ENCODE measurements at places on chromosomes 4 and X. TPM values are rescaled to one million over a fixed set of nuclear protein-coding genes. Genes with fewer than 3 reads are reported as not detected.

MAPK10 gene
- total RNA-seq: 92.6 TPM

SPATA4 gene
- total RNA-seq: not detected

NPY2R gene
- total RNA-seq: not detected

AMBN gene
- not detected for total RNA-seq

CLNK gene
- not detected for total RNA-seq

TRIM75 gene
- 0.29 TPM for total RNA-seq

RPS3A gene
- 1,044 TPM for total RNA-seq

IQCM gene
- not detected for total RNA-seq

EREG gene
- not detected for total RNA-seq

DNA sequence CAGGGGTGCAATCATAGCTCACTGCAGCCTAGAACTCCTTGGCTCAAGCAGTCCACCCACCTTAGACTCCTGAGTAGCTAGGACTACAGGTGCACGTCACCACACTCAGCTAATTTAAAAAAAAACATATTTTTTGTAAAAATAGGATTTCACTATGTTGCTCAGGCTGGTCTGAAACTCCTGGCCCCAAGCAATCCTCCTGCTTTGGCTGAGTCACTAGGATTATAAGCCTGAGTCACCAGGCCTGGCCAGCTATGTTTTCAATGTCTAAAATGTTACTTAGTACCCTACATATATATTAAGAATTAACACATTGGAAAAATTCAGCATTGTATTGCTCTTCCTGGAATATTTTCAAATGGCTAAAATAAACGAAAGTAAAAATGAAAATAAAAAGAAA lies 37.5 kb downstream of the PNPLA4 start:
- no peak for DNase-seq

- no peak for DNase-seq
These were observed 53.7 kb upstream of the NUDT6 start for GRCh38 chr4:122976111-122976510.

DNA sequence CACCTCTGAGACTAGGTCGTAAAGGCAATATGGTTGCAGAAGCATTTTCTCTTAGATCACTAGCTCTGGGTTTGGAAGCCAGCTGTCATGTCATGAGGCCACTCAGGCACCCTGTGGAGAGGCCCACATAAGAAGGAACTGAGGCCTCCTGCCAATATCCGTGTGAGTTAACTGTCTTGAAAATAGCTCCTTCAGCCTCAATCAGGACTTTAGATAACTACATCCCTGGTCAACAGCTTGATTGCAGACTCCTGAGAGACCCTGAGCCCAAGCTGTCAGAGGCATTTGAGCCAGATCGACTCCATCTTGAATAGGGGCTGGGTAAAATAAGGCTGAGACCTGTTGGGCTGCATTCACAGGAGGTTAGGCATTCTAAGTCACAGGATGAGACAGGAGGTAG lies 15.1 kb upstream of the REPS2 start:
- DNase-seq: no peak

DNA sequence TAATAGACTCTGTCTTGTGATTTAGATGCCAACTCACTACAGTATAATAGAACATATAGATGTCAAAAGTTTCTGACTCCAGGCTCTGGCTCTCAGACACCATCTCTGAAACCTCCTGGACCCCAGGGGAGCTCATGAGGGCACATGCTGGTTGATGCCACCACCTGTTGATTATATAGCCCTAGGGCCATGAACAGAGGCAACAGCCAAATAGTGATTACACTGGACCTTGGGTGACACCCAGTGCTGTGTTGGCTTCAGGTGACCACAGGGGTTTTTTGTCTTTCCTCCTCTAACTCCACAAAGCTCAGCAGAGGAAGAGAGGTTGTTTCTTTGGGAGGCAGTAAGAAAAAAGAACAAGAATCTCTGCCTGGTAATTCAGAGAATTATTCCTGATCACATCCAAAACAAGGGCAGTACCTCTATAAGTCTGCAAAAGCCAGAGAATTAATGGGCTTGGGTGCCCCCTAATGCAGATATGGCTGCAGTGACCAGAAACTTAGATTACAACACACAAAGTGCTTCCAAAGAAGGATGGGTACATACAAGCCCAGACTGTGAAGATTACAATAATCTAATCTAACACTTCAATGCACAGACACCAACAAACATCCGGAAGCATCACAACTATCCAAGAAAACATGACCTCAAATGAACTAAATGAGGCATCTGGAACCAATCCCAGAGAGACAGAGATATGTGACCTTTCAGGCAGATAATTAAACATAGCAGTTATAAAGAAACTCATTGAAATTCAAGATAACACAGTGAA lies 1920.6 kb downstream of the ARAP2 start:
- DNase-seq: no peak

- DNase-seq: no peak
These were observed 11.9 kb upstream of the KIT start for GRCh38 chr4:54645830-54646229.

DNA sequence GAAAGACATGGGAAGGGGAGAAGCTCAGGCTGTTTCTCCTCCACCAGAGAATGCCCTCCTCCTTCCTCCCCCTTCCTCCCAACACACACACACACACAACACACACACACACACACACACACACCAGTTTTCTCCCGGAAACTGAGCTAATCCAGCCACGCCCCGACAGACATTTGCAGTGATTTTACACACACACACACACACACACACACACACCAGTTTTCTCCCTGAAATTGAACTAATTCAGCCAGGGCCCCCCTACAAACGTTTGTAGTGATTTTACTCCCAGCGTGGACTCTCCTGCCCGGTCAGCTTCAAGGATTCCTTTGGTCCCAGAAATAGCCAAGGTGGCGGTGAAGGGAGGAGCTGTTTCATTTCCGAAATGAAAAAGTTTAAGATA lies 32.9 kb upstream of the STX18 start:
- no peak for DNase-seq

- DNase-seq: no peak
These were observed 71.4 kb downstream of the INTS6L start for GRCh38 chrX:135591871-135592270.

GRCh38 chr4:113760094-113760794 lies 1.3 kb downstream of the CAMK2D start:
- DNase-seq: peak; percentile 34

- no peak for DNase-seq
These were observed 100.2 kb upstream of the MID1IP1 start for GRCh38 chrX:38701073-38701472.

DNA sequence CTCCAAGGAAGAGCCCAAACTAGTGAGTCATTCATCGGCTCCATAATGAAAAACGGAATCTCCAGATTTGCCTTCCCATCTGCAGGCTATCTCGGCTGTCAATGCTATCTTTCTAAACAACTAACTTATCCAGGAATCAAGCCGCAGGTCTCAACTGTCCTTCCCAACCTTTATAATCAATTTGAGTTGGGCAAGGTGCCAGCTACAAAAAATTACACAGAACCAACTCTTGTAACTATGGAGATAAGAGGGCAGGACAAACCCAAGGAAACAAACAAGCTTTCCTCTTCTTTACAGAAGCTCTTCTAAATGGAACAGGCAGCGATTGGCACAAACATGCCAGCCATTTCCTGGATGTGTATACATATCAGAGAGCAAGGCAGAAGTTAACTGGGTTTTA lies 61.2 kb upstream of the RAI2 start:
- no peak for DNase-seq

DNA sequence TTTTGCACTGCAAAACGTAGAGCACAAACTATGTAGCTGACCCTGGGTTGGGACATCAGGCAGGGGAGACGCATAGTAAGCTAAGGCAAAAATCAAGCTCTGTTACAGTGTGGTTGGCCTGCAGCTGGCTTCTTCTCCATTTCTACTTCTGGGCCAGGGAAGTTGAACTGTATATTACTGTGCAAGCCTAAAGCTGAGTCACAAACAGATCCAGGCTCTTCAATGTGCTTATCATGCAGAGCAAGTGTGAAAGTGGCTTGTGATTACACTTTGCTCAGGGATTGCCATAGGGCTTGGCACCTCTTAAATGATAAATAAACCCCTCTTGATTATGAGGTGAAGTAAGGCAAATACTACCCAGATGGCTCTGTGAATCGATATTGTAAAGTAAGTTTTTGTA lies 40.5 kb downstream of the CLDN34 start:
- no peak for DNase-seq

DNA sequence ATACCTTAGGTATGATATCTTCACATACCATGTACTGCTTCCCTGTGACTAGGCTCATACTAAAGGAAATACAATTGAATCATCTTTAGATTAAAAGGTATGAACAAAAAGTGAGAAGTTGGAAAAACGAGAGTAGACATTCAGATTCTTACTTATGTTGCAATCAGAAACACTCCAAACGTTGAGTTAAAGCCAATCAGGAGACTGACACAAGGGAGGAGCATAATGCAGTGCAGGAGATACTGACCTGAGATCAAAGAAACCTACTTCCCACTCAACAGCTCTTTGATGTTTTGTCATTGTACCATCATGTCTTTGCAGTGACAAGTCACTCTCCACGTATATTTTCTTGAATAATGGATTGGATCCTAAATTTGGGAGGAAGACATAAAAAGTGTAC lies 8.9 kb upstream of the PCDH18 start:
- no peak for DNase-seq

GRCh38 chrX:154515090-154515965 lies 704 bp downstream of the FAM3A start:
- no peak for DNase-seq

DNA sequence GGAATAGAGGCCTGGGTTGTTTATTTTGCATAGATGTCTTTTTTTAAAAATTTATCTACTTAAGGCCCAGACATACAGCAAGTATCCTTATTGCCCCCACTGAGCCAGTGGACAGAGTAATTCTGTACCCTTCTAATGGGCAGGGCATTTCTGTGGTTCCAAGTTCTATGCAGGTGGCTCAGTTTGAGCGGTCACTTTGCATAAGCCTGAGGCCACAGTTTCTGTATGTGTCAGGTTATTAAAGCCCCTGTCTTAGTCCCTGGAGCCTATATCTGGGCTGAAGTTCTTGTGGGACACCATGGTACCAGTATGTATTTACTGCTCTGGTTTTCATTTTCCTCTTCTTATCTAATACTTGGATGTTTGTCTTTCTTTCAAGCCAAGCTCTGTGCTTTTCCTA lies 168.8 kb downstream of the MID1IP1 start:
- no peak for DNase-seq

- no peak for DNase-seq
These were observed 126.7 kb upstream of the CENPE start for GRCh38 chr4:103324811-103325210.

- no peak for DNase-seq
These were observed 77.1 kb downstream of the CNOT6L start for GRCh38 chr4:77742054-77742453.

Measured in glutamatergic neuron (in vitro differentiated cells).